ENCODE measurements at places on chromosomes 6 and 20. TPM values are rescaled to one million over a fixed set of nuclear protein-coding genes. Genes with fewer than 3 reads are reported as not detected.

- no peak for DNase-seq
Measured at GRCh38 chr20:19780261-19780660, 22.2 kb downstream of the RIN2 start.

GRCh38 chr6:39698789-39699188 is 26.4 kb downstream of the KIF6 start:
- no peak for DNase-seq

- no peak for DNase-seq
Measured at GRCh38 chr6:75503291-75503690, 9.7 kb upstream of the FILIP1 start.

RAB44 gene
- not detected for total RNA-seq

All from glomerular endothelial cell (primary cell).